Activated CD4-positive, CD25-positive, alpha-beta regulatory T cell treated with anti-CD3 and anti-CD28 coated beads, Interleukin-2, amount 50 U/mL, for 72 hours (primary cell): ENCODE measurements at places on chromosomes 5 and 9.

DNA sequence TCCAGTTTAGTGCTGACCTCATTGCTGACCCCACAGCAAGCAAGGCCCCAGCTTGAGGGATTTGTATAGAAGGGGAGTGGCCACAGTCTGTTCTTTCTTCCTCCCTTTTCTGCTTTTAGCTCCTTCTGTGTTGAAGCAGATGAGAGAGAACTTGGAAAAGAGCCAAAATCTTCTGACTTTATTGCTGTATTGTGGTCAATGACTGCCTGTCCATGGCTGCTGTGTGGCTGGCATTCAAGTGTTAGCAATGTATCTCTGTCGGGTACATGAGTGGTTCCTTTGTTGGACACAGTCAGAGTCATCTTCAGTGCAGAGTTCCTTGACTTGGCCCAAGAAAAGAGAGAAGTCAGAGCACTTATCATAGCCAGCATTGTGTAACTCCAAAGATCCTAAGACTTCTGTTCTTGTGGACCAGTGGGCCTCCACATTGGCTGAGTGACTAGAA, 154.1 kb downstream of the LRRC70 start:
- DNase-seq: no peak

DNA sequence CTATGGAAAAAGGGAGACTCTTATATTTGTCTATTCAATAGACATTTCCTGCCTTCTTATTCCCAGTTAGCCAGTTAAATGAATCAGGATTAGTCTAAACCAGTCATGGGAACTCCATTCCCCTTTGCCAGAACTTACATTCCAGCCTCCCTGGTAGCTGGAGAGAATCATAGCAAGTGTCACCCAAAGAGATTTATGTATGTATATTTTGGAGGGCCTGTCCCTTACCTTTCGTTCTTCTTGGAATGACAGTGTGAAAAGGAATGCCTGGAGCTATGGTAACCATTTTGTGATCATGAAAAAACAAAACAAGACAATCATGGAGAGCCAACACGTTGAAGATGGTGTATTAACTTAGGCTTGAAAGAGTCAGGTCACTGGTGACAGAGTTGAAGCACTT, 627.7 kb downstream of the CCDC171 start:
- no peak for DNase-seq

- no peak for DNase-seq
These were observed 54.8 kb downstream of the ERCC6L2 start for GRCh38 chr9:95930277-95930676.

DNA sequence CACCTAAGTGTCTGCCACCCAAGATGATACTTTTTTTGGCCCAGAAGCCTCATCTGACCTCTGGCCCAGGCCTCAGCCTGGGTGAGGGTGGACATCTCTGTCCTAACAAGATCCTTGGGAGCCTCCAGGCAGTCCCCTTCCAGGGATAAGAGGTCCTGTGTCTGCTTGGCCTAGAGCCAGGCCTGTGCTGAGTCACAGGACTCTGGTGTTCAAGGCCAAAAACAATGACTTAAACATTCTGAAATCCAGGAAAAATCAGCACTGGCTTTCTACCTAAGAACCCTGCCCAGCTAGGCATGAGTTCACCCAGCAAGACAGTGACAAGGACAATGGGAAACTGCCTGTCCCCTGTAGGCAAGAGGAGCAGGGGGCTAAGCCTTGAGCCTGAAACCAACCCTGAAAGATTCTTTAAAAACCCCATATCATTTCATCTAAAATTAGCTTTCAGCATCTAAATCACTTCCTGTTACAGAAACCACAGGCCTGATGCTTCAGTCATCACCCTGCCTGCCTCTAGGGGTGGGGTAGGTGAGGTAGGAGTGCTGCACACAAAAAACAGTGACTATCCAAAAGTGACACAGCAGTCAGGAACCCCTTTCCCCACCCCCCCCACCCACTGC, 29.9 kb downstream of the CSF2 start:
- DNase-seq: no peak

- DNase-seq: no peak
These were observed 4.0 kb downstream of the FBXO4 start for GRCh38 chr5:41929035-41929434.

GRCh38 chr5:170408877-170409660, 19.9 kb upstream of the KCNMB1 start:
- DNase-seq: no peak

GRCh38 chr5:132180134-132180745, 47.4 kb downstream of the P4HA2 start:
- no peak for DNase-seq

DNA sequence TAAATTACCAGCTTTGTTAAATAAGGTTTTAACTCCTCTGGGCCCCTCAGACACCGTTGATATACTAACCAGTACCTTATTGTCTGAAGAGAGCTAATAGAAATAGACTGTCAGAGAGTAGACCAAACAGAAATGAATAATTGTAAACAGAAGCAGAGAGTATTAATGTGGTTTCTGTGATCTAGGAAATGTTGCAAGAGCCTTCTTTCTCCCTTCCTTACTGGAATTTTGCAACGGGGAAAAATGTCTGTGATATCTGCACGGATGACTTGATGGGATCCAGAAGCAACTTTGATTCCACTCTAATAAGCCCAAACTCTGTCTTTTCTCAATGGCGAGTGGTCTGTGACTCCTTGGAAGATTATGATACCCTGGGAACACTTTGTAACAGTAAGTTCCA, 5.1 kb downstream of the TYRP1 start:
- DNase-seq: no peak
